Gastroesophageal sphincter (tissue), 4 donors: ENCODE measurements at places on chromosomes 4 and X. TPM values are rescaled to one million over a fixed set of nuclear protein-coding genes. Genes with fewer than 3 reads are reported as not detected.
A peak's percentile ranks its signal among the peaks of the same experiment; 100 is the strongest.

TMSB15A gene
- 2.0 TPM for total RNA-seq

CLDN22 gene
- not detected for total RNA-seq

NLGN4X gene
- total RNA-seq = 2.0 TPM

SORCS2 gene
- total RNA-seq = 7.4 TPM

RNF128 gene
- total RNA-seq = not detected

DNA sequence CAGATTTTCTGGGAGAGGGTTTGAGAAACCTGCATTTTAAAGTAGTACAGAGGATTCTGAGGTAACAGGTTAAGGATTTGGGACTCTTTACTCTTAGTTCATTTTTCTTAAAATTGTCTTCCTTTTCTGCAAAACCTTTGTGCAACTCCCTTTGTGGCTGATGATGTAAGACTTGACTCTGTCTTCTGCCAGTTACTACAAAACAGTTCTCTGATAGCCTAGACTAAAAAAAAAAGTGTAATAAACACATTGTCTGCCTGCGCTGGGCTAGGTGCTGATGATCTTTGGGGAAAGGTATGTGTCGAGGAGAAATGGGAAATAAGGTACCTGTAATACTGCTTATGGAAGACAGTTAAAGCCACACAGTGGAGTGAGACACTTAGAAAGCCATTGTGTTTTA, 28.7 kb downstream of the IL13RA1 start:
- peak; percentile 40 for ATAC-seq

- no peak for ATAC-seq
These were observed 590.0 kb downstream of the FSTL5 start for GRCh38 chr4:161573836-161574235.

GRCh38 chr4:174304664-174305063, 21.0 kb downstream of the CEP44 start:
- no peak for ATAC-seq
